Stimulated activated CD4-positive, alpha-beta T cell treated with anti-CD3 and anti-CD28 coated beads, Interleukin-4, amount 100 ng/mL, for 48 hours (primary cell): ENCODE measurements at places on chromosomes 5 and 9.

DNA sequence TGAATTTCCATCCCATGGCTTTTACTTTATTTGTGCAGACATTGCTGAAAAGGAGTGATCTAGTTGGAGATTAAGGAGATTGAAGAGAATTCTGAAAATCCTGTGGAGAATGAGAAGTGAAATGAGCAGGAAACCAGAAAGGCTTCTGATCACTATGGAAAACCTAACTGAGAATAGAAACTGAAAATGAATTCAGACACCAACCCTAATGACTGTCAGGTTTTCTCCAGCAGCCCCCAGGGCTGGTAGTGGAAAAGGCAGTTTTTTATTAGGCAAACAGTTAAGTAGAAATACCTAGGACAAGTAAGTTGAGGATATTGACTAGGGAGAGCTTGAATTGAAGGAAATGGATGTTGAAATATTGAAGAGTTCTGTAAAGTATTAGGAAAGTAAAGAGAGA lies 14.7 kb upstream of the ARRDC3 start:
- DNase-seq, result no peak

- no peak for DNase-seq
Measured at GRCh38 chr5:149982505-149982904, 17.9 kb downstream of the TIGD6 start.

- no peak for DNase-seq
Measured at GRCh38 chr5:176915906-176916305, 16.8 kb upstream of the HK3 start.

GRCh38 chr9:131809941-131810344 lies 70.1 kb upstream of the RAPGEF1 start:
- DNase-seq, result no peak
